ENCODE measurements at places on chromosomes 12 and 14.

DNA sequence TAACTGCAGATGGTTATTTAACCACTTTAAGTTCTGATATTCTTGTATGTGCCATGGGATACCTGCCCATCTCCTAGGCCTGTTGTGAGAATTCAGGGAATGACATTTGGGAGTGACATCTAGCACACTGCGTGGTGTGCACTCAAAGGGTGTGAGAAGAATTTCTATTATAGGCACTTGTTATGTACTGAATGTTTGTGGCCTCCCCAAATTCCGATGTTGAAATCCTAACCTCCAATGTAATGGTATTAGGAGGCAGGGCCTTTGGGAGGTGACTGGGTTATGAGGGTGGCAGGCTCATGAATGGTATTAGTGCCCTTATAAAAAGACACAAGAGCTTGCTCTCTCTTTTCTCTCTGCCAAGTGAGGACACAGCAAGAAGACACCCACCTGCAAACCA lies 27.6 kb downstream of the VCPKMT start:
- no peak for DNase-seq

DNA sequence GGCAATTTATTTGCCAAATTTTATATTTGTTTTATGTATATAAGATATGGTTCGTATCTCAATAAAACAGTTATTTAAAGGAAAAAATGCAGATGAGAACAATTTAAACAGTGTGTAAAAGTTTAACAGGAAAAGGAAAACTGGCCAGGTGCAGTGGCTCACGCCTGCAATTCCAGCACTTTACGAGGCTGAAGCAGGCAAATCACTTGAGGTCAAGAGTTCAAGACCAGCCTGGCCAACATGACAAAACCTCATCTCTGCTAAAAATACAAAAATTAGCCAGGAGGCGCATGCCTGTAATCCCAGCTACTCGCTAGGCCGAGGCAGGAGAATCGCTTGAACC lies 22.3 kb downstream of the G2E3 start:
- DNase-seq = no peak

GRCh38 chr12:124395284-124395752 lies 100.4 kb downstream of the RFLNA start:
- no peak for DNase-seq

DNA sequence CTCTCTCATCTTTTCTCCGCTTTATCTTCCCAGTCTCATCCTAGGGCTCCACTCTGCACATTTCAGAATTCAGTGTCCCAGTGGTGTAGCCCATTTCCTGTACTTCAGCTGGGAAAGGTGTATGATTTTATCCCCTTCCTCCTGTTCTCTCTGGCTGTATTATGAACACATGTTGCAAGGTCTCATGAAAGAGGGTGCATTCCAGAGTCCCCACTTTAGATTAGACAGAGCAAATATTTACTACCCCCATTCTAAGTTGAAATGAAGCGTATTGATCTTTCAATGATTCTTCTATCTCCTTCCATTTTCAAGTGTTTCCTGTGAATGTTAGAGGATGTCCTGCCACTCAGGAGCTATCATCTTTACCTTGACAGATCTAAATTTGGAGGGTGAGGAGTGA lies 123.2 kb downstream of the WIF1 start:
- no peak for DNase-seq

- DNase-seq = no peak
Observed at GRCh38 chr14:105046891-105047282, 18.3 kb downstream of the GPR132 start.

- no peak for DNase-seq
Observed at GRCh38 chr12:92432724-92433441, 269.9 kb upstream of the PLEKHG7 start.

DNA sequence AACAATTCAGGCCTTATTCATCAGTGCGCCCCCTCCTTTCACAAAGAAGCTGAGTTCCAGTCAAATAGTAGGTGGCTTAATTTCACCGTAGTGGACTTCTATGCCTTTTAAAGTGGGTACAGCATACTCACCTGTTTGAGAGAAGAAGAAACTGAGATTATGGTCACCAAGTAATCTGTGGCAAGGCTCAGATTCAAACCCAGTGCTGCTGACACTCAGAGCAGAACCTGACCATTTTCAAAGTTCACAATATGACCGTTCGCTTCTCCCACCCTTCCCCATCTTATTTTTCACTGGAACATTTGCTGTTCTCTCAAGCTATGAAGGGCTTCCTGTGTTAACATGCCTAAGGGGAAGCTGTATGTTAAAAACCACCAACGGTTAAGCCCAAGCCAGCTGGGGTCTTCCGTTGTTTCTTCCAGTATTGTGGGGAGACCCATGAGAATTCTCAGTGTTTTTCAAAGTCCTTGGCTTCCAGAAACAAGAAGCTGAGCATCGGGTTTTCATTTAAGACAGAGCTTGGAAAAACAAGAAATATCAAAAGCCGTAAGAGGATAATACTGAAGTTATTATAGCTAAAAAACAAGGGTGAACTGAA lies 6.1 kb upstream of the PSMA6 start:
- no peak for DNase-seq

DNA sequence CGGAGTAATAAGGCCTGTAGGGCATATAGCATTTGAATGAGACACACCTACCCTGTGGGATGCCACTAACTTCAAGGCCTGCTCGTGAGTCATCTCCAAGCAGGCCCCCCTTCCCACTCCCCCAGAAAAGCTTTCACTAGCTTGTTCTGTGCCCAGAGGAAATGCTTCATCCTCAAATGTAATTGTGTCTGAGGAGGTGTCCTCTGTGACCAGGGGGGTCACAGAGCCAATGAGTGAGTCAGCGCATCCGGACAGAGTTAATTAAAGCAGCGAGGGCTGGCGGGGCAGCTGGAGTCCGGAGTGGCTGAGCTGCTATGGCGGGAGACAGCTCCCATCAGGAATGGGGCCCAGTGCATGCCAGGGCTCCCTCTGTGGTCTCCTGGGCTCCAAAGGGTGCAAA lies 27.0 kb upstream of the ESRRB start:
- DNase-seq = no peak
